ENCODE measurements at places on chromosomes 6 and 20. TPM values are rescaled to one million over a fixed set of nuclear protein-coding genes. Genes with fewer than 3 reads are reported as not detected.

DNA sequence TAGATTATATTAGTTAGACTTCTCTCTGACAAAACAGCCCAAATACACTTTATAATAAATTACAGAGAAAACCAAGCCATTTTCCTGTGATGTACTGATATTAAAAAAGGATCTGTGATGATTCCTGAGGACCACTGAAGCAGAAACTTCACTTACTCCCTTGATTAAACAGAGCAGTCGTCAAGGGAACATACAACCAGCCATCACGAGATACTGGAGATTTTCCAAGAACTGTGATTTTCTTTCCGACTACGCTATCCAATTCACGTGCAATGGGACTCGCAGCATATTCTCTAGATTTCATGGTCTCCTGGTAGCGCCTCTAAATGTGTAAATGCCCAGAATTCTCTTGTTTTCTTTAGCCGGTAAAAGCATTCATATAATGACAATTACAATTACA lies 377.4 kb downstream of the PHF3 start:
- no peak for DNase-seq

Gene SCRT2
- total RNA-seq = not detected

Gene SLC35D3
- total RNA-seq = 0.32 TPM

GRCh38 chr6:57307850-57308249 lies 9.6 kb upstream of the PRIM2 start:
- no peak for DNase-seq

DNA sequence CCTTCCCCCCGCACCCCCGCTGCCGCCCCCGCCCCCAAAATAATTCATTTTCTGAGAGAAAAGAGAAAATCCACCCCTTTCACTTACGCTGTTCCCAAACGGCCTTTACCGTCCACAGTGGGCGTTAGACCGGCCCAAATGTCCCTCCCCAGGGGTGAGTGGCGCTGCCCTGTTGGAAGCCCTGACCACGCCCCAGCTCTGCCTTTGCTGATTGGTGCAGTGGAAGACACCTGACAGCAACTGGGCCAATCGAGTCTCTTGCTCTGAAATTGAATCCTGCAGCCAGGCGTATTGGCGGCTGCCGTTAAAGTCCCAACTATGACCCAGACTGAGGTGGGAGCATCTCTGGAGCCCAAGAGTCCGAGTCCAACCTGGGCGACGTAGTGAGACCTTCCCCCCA lies 15.7 kb downstream of the ZFP64 start:
- no peak for DNase-seq

DNA sequence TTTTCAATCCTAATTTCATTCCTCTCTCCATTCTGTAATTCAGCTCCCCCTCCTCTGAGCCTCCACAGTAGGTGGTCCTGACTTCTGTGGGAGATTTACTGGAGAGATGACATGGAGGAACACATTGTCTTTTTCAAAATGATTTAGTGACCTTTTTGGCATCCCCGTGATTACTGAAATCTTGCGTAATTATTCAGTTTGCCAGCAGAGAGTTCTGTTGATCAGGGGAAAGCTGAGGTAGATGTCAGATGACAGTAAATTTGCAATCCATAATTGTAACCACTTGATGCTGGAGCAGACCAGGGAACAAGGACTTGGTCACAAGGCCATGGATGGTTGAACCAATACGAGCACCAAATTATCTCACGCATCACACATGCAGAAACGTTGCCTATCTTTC lies 302.2 kb downstream of the TSHZ2 start:
- no peak for DNase-seq

DNA sequence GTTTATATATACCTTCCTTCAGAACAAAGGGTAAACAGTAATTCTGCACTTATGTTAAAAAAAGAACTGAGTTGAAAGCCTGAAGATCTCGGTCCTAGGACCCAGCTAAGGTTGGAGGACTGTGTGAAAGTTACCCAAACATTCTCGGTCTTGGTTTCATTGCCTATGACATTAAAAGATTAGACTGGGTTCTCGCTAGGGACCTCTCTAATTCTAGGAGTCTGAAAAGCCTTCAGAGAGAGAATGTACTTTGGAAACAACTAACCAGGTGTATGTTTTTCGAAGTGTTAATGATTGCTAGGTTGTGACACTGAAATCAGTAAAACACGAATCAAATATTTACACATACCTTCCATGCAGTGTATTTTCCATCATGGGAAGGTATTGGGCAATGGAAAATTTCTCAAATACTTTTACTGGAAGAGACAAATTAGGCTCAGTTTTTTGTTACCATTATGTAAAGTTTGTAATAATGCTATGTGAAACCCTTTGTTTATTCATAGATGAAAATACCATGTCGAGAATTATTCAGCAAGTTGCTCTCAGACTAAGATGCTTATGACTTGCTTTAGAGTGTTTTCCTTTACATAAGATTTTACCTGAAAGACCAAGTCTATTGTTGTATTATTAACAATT lies 113.7 kb upstream of the LOC128125822 start:
- no peak for DNase-seq

GRCh38 chr6:16505711-16506357 lies 255.4 kb downstream of the ATXN1 start:
- DNase-seq = no peak

Gene SNRPB
- 150 TPM for total RNA-seq

Data from colonic mucosa (tissue), 4 donors.